ENCODE measurements at places on chromosomes 12 and 14. TPM values are rescaled to one million over a fixed set of nuclear protein-coding genes. Genes with fewer than 3 reads are reported as not detected.

BATF gene
- 1.8 TPM for total RNA-seq

FITM1 gene
- total RNA-seq = 131 TPM

SRGAP1 gene
- 5.5 TPM for total RNA-seq

PTCSC3 gene
- not detected for total RNA-seq

ASPG gene
- 168 TPM for total RNA-seq

NFATC4 gene
- 30.9 TPM for total RNA-seq

RNF212B gene
- not detected for total RNA-seq

ST8SIA1 gene
- total RNA-seq = 3.0 TPM

PLEKHD1 gene
- total RNA-seq = 0.24 TPM

CLEC1A gene
- total RNA-seq = 3.9 TPM

KRT3 gene
- total RNA-seq = not detected

DCAF4 gene
- total RNA-seq = 10.4 TPM

FBLN5 gene
- 121 TPM for total RNA-seq

ZDHHC22 gene
- total RNA-seq = not detected

CATSPERB gene
- 1.8 TPM for total RNA-seq

- no peak for DNase-seq
These were observed 41.1 kb downstream of the KICS2 start for GRCh38 chr12:64180951-64181350.

DNA sequence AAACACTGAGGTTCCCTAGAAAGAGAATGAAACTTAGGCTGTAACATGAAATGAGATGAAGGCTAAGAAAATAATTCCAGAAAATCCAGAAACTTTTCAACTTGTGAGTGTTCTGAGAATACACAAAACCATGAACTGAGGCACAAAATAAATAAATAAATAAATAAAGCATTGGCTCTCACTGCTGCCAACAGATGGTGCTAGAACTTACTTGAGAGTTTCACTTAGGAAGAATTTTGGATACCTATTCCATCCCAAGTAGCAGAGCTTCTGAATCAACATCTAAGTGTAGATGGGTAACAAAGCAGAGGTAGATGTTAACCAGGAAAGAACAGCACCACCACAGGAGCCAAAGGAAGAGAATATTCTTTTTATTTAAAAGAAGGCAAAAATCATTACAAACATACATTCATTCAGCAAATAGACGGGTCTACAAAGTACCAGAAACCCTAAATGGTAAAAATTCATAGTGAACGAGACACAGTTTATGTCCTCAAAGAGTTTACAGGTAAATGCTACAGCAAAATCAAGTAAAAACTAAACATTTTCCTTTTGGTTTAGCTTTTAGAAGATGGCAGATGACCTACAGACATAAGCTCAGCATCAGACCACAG is 16.7 kb downstream of the EPS8 start:
- no peak for DNase-seq

DNA sequence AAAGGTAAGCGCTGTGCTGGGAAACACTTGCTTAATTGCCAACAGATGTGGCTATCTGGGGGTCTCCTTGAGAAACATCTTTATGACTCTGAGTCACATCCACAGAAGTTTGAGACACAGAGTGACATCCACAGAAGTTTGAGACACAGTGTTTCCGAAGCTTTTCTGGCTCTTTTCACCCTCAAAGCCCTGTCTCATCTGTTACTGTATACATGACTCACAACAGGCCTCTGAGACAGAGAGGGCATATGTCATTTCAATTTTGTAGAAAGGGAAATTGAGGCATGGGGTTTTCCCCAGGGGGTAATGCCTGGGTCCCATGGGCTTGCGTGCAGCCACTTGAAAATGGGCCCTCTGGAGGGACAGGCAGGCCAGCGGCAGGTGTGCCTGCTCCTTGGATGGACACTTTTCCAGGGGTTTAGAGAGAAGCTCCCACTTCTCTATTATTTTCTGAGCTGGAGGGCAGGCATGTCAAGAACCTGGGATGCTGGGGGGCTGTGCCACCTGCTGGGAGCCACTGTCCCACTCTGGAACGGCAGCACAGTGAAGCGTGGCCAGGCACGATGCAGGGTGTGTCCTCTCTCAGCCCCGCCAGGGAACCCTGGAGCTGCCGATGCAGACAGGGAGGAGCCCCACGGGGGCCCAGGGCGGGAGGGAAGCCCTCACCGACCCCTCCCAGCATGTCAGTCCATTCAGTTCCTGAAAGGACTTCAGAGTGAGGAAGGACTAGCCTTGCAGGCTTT is 111.3 kb upstream of the FKBP4 start:
- no peak for DNase-seq

DNA sequence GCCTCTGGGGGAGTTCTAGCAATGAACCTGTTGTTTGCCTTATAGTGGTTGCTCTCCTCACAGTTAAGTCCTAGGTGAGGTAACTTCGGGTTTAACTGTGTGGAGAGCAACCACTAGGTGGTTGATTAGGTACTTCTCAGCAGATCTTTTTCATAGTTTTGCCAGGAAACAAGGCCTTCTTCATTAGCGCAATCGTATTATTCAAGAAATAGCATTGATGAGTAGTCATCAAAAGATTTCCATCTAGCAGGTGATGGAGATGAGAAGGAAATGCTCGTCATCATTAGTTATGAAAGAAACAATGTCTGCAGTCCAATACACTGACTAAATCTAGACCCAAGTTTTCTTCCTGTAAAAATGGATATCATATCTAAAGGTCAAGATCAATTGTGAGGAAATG is 923.3 kb downstream of the AACS start:
- no peak for DNase-seq

DNA sequence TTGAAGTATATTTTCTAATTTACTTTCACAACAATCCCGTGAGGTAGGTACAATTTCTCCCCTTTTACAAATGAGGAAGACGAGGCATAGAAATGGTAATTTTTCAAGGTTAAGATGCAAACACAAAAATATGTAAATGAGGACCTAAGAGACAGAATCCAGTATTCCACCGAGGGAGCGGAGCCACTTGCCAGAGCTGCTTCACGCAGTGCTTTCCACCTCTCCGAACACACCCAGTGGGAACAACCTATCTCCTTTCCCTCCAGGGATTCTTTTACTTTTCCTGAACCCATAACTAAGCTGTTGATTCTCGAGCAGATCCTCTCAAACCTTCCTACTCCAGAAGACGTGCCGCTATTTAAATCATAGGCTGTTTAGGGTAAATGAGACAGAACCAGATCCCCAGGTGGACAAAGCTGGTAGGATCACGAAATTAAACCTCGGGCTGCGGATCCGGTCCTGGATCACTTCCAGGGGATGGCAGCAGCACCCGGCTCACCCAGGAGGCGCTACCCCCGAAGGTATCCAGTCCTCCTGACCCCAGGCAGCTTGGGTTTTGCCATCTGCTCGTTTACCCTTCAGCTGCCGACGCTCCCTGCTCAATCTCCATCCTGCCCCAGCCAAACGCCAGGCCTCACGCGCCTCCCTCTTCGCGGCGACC is 1.5 kb downstream of the DDHD1 start:
- peak; percentile 41 for DNase-seq

GRCh38 chr14:101336183-101336582 is 225.1 kb upstream of the DIO3 start:
- DNase-seq = no peak

- DNase-seq = peak; percentile 25
These were observed at the start of gene RNU6-7 for GRCh38 chr14:32201816-32202490. Gene RNU6-7, plus strand, starts transcription at chr14:32202045.

DNA sequence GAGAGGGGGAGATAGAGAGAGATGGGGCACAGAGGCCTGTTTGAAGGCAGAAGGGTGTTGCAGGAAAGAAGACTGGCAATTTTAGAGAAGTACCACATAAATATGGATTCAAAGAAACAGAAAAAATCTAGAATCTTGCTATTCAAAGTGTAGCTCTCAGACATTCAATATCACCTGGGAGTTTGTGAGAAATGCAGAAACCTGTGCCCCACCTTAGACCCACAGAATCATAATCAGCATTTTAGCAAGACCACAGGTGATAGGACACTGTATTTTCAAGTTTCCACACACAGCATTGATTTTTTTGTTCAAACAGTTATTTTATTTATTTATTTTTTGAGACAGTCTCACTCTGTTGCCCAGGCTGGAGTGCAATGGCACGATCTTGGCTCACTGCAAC is 3.3 kb downstream of the NEDD8 start:
- DNase-seq = no peak

GRCh38 chr12:88227871-88228270 is 85.8 kb downstream of the TMTC3 start:
- no peak for DNase-seq

DNA sequence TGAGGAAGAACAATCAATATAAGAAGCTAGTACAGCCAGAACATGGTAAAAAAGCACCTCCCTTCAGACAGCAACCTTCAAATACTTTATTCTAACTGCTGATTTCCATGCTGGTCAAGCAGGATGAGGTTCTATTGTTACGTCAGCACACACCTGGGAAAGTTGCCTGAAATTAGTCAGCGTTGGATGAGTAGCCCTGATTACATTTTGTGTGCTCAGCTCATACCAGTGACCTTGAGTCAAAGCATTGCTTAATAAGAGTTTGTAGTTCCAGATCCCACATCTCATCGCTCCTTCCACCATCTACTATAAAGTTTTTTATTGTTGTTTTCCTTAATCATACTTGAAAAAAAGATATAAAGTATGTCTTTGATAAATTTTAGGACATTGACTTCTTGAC is 361.5 kb downstream of the EGLN3 start:
- no peak for DNase-seq

DNA sequence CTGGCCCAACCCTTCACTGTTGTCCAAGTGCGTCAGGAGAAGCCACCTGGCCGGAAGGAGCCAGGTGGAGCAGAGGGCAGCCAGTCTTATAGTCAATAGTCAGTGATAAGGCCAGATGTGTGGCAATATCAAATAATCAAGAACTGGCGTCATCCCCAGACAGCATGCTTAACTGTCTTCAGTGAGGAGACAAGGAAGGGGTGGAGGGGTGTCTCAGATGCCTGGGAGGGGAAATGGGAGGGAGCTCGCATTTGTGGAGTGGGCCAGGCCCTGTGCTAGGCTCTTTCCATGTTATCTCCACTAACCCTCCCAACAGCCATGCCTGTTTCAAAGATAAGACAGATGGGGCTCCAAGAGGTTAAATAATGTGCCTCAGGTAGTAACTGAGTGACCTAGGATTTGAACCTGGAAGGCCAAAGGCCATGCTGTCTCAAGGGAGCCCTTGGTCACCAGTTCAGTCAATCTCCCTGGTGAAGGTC is 48.9 kb upstream of the FOS start:
- DNase-seq = no peak

- no peak for DNase-seq
These were observed 355.4 kb downstream of the CEP128 start for GRCh38 chr14:80586131-80586530.

- DNase-seq = no peak
These were observed 467.1 kb downstream of the RAD51B start for GRCh38 chr14:68286667-68287066.

DNA sequence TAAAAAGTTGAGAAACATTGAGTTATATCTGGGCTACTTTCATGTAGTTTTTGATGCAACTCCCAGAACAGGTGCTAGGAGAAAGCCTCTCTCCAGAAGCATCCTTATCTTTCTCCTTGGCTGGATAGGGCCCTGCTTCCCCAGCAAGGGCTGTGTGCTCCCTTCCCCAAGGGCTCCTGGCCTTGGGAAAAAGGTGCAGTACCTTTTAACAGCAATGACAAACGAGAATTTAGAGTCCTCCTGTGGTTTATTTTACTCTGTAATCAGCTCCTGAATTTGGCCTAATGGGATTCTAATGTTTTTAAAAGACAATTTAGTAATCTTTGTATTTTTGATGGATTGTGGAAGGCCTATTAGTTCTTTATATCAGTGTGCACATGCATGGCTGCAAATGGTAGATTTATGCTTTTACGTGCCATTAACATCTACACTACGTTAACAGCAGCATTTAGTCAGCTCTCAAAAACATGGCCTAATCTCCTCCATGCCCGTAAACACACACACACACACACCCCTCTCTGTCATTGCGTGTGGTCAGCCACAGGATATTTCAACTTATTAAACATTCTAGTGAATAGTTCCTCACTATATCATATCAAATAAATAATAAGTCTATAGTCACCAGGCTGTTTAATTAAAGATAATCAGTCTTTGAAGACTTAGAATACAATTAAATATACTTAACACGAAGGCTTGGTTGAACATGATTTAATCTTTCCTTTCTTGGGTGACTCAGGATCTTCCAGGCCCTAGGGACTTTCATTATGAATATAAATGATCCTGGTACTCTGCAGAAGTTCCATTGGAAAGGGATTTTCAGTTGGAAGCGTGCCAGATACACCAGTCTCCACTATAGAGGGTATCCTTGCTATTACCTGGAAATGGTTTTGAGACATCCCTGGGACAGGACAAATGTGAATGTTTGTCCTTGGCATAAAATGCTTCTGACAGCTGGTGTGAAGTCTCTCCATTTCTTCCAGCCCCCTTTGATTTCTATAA is 181.4 kb upstream of the PWP1 start:
- no peak for DNase-seq

GRCh38 chr14:56648508-56649301 is 69.1 kb downstream of the TMEM260 start:
- no peak for DNase-seq

DNA sequence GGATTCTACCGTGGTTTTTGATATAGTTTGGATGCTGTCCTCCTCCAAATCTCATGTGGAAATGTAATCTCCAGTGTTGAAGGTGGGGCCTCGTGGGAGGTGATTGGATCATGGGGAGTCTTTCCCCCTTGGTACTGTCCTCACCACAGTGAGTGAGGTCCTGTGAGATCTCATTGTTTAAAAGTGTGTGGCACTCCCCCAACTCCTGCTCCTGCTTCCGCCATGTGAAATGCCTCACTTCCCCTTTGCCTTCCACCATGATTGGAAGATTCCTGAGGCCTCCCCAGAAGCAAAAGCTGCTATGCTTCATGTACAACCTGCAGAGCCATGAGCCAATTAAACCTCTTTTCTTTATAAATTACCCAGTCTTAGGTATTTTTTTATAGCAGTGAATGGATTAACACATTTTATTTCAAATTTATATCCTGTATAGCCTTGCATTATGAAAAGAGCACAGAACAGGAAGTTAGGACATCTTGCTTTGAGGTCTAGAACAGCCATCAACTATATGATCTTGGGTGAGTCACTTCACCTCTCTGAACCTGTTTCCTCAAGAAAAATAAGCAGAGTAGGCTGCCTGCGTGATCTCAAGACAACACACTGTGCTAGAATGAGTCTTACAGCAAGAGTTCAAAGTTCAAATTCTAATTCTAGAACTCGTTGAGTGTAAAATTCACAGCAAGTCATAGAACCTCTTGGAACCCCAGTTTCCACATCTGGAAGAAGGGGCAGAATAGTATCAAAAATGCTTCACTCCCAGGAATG is 160.9 kb upstream of the EEA1 start:
- no peak for DNase-seq

DNA sequence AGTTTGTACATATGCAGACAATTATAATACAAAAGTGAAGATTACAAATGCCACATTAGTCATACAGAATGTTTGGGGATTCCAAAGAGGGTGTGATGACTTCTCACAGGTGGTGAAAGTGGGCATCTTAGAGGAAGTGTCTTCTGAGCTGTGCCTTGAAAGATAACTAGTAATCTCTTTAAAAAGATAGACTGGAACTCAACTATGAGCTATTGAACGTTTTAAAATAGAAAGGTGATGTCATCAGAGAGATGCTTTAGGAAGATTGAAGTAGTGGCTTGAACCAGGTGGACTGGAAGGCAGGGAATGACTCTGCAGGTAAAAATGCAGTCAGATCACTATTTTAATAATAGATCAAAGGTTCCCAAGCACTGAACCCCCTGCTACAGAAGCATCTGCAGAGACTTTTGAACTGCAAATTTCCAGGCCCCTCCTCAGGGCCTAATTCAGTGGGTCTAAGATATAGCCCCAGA is 50.3 kb downstream of the SYT1 start:
- no peak for DNase-seq

GRCh38 chr14:65791191-65791981 is 378.9 kb downstream of the FUT8 start:
- DNase-seq = no peak

- DNase-seq = no peak
These were observed 147.1 kb upstream of the NRXN3 start for GRCh38 chr14:78023112-78023511.
